Activated CD4-positive, CD25-positive, alpha-beta regulatory T cell treated with anti-CD3 and anti-CD28 coated beads, Interleukin-2, amount 50 U/mL, for 72 hours (primary cell): ENCODE measurements at places on chromosomes 3 and 15.

GRCh38 chr3:158728061-158728377, 4.2 kb downstream of the RARRES1 start:
- no peak for DNase-seq

DNA sequence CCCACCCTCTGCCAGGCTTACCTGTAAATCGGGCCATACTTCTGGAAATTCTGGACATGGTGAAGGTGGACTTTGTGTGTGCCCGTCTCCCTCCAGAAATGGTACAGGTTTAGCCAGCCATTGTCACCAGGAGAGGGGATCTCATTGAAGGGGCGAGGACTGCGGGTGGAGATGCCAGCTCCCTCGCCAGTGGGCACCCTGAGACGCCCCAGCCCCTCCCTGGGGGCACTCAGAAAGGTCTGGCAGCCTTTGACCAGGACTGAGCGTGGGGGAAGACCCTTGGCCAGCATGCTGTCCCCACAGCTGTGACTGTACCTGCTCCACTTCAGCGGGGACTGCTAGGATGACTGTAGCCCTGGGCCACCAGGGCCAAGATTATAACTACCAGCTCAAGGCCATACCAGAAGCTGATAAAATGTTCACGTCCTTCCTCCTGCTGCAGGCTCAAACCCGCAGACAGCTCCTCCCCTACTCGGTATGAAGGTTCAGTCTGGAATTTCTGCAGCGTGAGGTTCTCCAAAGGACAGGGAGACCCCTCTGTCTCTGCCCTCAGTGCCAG, at the start of gene CYP11A1:
CYP11A1 (minus strand) TSS at position 351 of the 559 bp plus-strand sequence; CDS start at position 290, 61 bp downstream.
- no peak for DNase-seq

DNA sequence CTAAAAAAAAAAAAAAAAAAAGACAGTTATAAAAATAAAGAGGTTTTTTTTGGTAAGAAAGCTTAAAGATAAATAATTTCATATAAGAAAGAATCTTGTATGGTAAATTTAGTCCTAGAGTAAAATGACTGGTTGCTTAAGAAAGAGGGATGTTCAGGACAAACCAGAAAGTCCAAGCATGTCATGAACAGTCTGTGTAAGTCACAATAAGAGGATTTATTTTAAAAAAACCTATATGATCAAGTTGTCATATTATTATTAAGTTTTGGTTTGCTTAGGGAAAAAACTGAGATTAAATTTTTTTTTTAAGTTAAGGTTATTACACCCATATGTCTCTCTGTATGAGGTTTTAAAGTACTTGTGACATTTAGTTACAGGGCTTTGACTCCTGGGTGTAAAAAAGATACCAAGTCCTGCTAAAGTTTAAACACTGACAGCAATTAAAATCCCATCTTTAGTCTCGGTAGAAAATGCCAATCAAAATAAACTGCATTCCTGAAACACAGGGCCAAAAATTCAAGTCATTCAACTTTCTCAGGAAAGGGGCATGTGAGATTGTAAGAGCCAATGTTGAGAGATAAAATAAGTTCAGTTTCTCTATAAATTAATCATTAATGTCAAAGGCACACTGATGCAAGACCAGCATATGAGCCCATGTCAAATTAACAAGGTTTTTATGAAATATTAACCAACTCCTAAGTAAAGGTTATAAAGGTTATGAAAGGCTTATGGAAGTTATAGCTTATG, 8.5 kb upstream of the BDH1 start:
- DNase-seq = no peak

DNA sequence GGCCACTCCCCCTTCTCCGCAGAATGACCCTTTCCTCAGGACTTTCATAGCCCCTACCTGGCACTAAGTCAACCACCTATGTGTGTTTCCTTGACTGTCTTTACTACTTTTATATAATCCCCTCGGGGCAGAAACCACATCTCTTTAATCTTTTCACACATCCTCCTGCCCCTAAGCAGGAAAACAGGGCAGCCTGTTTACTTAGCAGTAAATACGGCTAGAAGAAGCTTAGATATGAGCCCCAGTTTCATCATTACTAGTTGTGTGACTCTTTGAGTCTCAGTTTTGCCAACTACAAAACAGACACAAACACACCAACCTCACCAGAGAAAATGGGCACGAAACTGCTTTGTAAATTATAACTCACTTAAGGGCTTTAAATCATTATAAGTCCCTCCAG, 98.3 kb downstream of the CYP19A1 start:
- no peak for DNase-seq

DNA sequence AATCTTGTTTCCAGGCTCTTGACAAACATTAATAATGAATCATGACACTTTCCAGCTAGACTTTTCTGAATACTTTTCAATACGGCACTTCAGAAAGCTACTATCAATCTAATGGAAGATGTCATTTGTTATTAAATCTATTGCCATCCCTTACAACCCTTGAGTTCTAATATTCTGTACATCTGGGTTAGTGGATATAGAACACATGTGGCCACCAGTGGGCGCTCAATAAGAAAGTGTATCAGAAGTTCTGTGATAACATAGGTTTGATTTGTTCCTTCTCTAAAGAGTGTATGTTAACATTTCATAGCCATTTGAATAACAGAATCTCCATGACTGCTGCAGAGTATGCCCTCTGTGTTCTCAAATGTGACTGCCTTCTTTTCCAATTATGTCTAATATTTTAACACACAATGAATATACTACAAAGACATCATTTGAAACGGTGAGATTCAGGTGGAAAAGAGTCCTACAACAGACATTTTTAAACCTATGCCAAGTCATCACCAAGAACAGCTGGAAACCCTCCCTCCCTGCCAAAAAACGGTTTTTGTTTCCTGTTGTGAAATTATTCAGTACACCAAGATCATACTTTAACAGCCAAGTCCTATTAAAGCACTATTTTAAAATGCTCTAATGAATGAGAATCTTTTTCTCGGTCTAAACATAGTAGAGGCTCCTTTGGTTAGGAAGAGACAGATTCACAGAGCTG, 22.2 kb downstream of the ALDH1A2 start:
- DNase-seq = no peak

GRCh38 chr3:187520027-187520945, 149.9 kb downstream of the SST start:
- DNase-seq = no peak

DNA sequence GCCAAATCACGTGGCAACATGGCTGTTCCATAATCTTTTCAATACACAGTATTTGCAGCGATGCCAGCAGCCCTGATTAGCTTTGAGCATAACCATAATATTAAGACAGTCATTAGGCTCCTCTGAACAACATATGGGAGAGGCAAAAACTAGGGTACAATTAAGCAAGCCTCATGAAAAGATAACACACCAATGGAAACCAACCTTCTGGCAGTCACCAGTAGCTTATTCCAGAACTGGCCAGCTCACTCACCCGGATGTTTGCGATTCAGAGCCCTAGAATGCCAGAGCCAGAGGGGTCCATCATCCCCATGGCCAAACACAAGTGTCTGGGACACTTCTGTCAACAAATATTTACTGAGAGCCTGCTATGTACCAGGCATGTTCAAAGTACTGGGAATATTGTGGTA, 48.8 kb upstream of the PLXND1 start:
- DNase-seq = no peak

- DNase-seq = no peak
Observed at GRCh38 chr3:116474032-116474780, 28.9 kb upstream of the LSAMP start.

- DNase-seq = no peak
Observed at GRCh38 chr3:88626456-88627120, 476.8 kb downstream of the C3orf38 start.

- DNase-seq = no peak
Observed at GRCh38 chr3:161117646-161118045, 12.5 kb upstream of the B3GALNT1 start.

DNA sequence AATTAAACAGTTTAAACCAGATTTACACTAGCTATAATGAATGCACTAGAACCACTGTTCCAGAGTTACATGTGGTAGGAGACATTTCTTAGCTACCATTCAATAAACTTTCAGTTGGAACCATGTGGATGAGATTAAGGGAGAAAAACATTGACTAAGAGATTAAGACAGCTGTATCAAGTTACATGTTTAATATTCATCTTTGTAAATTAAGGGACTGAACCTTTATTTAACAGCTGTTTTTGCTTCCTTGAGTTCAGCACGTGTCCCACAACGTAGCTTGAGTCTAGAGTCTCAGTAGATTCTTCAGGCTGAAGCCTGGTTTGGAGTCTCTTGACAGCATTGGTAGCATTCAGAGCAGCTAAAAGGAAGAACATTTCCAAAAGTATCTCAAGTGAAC, 27.2 kb upstream of the CFAP44 start:
- no peak for DNase-seq

DNA sequence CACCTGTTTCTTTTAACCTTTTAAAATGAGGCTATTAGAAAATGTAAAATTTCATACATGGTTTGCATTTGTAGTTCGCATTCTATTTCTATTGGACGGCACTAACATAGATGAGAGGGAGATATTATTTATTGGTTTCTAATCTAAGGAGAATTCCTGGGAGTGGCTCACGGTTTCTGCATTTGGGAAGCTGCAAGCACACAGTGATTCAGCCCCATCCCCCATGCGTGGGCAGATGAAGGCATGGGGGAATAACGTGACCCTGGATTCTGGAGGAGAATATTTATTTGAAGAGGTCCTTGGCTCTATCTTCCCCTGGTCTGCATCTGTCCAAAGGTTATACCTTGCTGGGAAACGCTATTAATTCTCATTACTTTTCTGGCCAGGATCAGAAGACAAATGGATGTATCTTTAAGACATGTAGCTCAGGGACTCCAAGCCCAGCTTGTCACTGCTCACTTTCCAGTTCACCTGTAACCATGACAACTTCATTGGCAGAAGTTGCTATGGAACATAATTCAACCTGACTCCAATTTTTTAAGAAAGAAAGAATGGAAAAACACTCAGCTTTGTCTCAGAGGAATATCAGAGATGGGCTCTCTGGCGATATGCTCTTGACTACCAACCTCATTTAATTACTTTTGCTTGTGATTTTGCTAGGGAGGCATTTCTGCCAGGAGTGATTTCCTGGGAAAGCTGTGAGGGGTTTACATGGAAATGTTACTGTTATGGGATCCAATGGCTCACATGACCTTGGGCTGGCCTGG, 27.2 kb upstream of the POMGNT2 start:
- DNase-seq = no peak

DNA sequence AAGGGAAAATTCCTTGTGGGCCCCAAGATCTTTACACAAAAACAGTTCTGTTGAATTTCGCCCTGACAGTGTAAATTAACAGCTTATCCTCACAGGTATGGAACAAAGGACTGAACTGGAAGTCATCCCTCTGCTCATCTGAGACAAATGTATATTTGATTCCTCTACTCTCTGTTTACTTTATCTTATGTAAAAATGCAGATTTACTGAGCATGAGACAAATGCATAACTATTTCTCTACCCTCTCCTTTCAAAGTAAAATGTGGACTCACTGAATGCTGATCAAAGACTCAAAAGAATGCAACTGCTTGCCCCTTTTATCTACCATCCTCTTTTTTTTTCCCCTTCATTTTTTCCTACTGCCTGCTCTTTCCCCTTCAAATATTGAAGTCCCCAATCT, 98.6 kb upstream of the CRBN start:
- DNase-seq = no peak

DNA sequence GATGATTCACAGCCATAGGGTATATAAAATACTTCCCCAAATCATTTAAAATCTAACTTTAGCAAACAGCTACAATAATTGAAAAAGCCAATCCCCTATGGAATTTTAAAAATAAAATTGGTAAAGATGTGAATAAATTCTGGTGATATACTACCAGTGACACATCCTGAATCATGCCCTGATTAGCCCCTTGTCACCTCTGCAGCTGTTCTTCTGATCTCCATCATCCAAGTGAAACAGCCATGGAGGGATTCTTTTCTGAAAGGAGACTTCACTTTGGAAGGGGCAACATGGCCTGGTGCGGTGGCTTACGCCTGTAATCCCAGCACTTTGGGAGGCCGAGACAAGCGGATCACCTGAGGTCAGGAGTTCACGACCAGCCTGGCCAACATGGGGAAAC, 115.6 kb upstream of the MLF1 start:
- no peak for DNase-seq

DNA sequence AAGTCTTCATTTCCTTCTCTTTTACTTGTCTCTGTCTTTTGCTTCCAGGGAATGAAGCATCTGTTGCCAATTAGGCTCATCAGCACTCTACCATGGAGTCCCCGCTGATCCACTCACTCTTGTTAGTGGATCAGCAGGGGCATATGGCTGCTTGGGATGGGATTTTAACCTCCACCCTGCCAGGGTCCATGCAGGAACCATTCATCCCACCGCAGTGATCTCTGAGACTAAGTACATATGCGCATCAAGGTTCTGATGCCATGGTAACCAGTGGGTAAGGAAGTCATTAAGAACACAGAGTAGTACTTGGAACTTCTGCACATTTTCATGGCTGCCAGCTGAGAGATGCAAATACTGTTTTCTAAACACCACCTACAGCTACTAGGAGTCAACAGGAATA, 374.0 kb upstream of the ALCAM start:
- no peak for DNase-seq

DNA sequence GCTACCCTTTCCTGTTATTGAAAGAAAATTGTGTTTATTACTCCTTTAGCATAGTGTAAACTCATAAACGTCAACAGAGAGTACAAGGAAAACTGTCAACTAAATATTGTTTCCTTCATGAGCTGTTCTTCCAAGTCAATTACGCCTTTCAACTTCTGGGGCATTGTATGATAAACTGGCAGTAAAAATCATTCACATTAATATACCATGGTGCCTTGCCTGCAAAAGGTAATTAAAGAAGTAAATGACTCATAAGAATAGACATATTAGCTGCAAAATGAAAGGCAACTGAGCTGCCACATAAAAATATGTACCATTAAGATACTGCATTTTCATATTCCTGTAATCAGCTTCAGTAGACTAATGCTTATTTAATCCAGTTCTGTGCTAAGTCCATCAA, 447.3 kb downstream of the FOXP1 start:
- DNase-seq = no peak

DNA sequence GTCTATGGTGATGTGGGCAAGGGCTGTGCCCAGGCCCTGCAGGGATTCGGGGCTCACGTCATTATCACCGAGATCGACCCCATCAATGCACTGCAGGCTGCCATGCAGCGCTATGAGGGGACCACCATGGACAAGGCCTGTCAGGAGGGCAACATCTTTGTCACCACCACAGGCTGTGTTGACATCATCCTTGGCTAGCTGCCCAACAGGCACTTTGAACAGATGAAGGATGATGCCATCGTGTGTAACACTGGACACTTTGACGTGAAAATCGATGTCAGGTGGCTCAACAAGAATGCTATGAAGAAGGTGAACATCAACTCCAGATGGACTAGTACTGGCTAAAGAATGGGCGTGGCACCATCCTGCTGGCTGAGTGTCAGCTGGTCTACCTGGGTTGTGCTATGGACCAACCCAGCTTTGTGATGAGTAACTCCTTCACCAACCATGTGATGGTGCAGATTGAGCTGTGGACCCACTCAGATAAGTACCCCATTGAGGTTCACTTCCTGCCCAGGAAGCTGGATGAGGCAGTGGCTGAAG, 6.1 kb upstream of the USP8 start:
- no peak for DNase-seq

GRCh38 chr3:6516694-6517093, 344.2 kb upstream of the GRM7 start:
- DNase-seq = no peak

- DNase-seq = no peak
Observed at GRCh38 chr3:52347716-52348635, 31.9 kb downstream of the DNAH1 start.
